ENCODE measurements at places on chromosomes 11 and 22. TPM values are rescaled to one million over a fixed set of nuclear protein-coding genes. Genes with fewer than 3 reads are reported as not detected.

The RAC2 gene
- 714 TPM for total RNA-seq

The ANKK1 gene
- 0.15 TPM for total RNA-seq

The CFAP300 gene
- not detected for total RNA-seq

The SLC22A25 gene
- total RNA-seq = not detected

The FAM227A gene
- total RNA-seq = 0.88 TPM

The NAALADL1 gene
- total RNA-seq = 13.8 TPM

DNA sequence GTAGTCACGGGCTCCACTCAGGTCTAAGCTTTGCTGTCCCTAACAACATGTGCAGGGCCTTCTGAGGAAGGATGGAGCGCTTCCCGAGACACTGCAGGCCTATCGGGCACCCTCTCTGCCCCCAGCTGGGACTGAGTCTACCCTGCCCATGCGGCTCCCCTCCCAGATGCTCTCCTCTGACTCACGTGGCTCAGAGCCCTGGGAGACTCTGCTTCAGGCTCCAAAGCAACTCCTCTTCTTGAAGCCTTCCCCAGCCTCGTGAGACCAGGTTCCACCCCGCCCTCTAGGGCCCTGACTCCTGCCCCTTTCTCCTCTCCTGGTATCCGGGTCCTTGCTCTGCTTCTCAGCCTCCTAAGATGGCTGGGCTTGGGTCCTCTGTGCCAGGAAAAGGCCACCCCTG lies 28.4 kb upstream of the ARFGAP3 start:
- H3K36me3 ChIP-seq = peaks cover 5% of the 10 kb centered on the region
- H3K27ac ChIP-seq = no peak overlapping the region
- DNase-seq = no peak
- no peaks in the 10 kb centered on the region for H3K27me3 ChIP-seq

GRCh38 chr11:2885017-2885677 lies 428 bp downstream of the CDKN1C start:
- H3K27me3 ChIP-seq = peaks cover 2% of the 10 kb centered on the region
- peak overlapping the region; percentile 80 for H3K4me3 ChIP-seq
- H3K36me3 ChIP-seq = no peaks in the 10 kb centered on the region
- H3K4me1 ChIP-seq = peaks cover 3% of the 10 kb centered on the region
- no peak overlapping the region for H3K27ac ChIP-seq

GRCh38 chr11:46210133-46210636 lies 67.3 kb upstream of the CREB3L1 start:
- no peaks in the 10 kb centered on the region for H3K36me3 ChIP-seq
- no peak overlapping the region for H3K4me3 ChIP-seq
- no peak overlapping the region for H3K27ac ChIP-seq
- H3K4me1 ChIP-seq = peaks cover 12% of the 10 kb centered on the region
- DNase-seq = peak; percentile 19

GRCh38 chr11:79393362-79394043 lies 47.3 kb downstream of the TENM4 start:
- no peaks in the 10 kb centered on the region for H3K36me3 ChIP-seq
- DNase-seq = no peak
- H3K4me3 ChIP-seq = no peak overlapping the region

DNA sequence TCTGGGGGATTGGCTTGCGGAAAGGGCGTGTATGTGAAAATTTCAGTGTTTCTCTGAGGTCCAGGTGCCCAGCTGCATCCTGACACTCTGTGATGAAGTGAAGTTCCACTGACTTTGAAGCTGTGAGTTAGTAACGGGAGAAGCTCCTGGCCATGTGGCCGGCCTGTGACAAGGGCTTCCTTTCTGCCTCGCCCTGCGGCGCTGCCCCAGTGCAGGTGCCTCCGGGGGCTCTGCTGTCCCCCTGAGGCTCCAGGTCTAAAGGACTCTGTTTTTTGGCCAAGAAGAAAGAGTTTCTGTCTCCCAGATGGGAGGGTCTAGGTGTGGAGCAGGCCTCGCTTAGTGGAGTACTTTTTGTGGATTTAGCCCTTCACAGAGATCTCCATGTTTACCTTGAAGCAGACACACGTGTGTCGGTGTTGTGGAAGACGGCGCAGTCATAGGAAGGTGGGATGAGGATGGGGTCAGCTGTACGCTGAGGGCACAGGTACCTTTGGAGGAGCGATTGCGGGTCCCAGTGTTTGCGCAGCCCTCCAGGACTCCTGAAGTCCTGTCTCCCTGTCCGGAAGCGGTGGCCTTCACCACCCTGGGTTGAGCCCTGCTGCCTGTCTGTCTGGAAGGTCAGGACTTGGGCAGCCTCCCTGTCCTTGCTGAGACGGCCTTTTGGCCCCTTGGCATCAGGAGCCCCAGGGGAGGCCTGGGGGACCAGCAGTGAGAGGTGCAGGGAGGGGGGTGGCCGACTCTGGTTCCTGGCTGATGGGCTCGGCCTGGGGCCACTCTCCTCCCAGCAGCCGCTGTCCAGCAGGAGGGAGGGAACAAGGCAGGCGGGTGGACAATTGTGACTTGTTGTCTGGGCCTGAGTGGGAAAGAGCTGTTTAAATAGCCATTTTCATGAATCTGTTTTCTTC lies 1249.3 kb downstream of the BRD1 start:
- H3K36me3 ChIP-seq = no peaks in the 10 kb centered on the region
- no peak overlapping the region for H3K4me3 ChIP-seq
- H3K27me3 ChIP-seq = peaks cover 23% of the 10 kb centered on the region
- no peak overlapping the region for H3K27ac ChIP-seq
- no peak for DNase-seq
- peaks cover 2% of the 10 kb centered on the region for H3K4me1 ChIP-seq

DNA sequence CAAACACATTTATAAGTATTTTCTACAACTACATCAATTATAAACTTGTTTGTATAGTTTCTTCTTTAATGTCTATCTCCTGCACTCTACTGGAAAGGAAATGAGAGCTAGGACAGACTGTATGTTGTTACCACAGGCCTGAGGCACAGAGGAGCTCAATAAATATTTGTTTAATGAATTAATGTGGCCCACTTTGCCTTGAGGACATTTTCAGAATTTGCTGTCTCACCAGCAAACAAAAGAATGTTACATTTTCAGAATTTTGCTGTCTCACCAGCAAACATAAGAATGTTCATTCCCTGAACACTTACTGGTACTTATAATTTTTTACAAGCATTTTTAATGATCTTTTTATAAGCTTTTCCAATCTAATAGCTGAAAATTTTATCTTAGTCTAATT lies 41.9 kb upstream of the WNT7B start:
- no peaks in the 10 kb centered on the region for H3K36me3 ChIP-seq
- H3K27me3 ChIP-seq = no peaks in the 10 kb centered on the region
- H3K4me3 ChIP-seq = no peak overlapping the region
- DNase-seq = no peak
- H3K27ac ChIP-seq = no peak overlapping the region

GRCh38 chr11:61035526-61035835 lies 64.0 kb downstream of the CD6 start:
- no peaks in the 10 kb centered on the region for H3K27me3 ChIP-seq
- DNase-seq = no peak
- peaks cover 73% of the 10 kb centered on the region for H3K4me1 ChIP-seq
- peak overlapping the region; percentile 34 for H3K4me3 ChIP-seq
